ENCODE measurements at places on chromosomes 2 and 18.

DNA sequence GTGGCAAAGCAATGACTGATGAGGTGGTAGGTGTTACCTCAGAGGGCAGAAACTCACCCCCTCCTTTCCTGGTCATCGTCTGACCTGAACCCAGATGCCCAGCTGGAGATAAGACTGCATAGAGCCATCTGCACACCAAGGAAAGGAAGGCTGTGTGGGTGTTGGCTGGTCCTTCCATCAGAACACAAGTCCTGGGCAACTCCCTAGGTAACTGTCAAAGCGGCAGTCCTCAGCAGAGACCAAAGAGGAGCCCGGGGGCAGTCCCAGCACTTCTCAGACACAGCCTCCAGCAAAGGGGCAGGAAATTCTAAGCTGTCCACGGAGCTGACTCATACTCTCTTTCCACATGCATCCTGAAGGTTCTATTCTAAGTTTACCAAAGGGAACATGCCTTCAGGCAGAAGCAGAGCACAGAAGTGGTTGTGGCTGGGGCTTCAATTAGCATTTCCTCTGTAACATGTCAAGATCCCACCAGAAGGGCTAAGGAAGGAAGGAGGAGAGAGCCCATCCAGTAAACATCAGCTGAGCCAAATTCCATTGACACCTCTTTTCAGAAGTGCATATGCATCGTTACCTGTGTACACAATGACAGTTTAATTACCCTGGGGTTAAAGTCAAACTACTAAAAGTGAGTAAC is 54.7 kb downstream of the SPRED2 start:
- no peak for DNase-seq

DNA sequence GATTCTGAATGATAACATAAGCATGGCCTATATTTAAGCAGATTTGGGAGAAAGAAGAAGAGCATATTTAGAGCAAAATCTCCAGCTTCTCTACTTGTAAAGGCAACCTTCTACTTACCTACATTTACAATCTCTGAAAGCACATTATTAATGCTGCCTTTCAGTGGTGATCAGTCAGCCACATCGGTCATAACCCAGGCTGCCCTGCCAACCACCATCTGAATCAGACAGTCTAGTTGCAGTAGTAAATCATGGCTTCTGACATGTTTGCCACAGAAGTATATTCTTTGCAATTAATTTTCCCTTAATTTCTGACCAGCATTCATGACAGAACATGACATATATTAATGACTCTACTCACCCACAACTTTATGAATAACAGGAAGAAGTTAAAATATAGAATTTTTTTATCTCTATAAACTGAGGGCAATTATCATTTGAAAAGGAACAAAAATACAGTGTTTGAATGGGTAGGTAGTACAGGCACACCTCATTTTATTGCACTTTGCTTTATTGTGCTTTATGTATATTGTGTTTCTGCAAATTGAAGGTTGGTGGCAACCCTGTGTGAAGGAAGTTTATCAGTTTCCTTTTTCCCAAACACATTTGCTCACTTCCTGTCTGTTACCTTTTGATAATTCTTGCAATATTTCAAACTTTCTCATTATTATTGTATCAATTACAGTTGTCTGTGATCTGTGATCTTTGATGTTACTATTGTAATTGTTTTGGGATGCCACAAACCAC is 531.6 kb upstream of the CHAC2 start:
- DNase-seq, result no peak

GRCh38 chr2:111898703-111899514 is 502 bp downstream of the MERTK start:
- peak; percentile 22 for DNase-seq

DNA sequence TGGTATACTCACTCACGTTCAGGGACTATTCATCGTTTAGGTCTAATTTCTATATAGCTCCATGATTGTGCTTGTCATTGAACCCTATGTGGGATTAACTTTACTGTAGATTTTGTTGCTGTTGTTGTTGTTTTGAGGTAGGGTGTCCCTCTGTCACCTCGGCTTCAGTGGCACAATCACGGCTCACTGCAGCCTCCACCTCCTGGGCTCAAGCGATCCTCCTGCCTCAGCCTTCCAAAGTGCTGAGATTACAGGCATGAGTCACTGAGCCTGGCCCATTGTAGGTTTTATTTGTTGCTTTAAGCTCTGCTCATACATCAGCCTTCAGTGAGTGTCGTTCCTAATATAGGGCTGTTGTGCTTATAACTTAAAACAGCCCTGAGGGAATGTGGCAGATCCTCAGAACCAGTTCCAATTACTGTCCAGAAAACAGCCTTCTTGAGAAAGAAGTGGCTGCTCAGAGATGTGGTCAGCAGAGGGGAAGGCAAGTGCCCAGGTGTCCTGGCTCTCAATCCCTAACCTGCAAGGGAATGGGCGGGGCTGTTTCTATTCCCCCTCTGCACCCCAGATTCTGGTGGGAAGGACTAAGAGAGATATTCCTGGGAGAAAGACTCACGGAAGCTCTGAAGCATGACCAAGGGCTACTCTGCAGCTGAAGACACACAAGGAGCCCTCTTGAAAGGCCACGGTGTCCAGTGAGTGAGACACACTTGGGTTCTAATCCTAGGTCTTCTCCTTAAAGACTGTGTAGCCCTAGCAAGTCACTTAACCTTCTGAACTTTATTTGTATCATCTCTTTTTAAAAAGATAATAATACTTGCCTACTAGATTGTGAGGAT is 79.6 kb upstream of the LCLAT1 start:
- DNase-seq, result no peak

- no peak for DNase-seq
These were observed 6.4 kb downstream of the NEB start for GRCh38 chr2:151727593-151728552.
